Mesenteric fat pad (tissue), 1 donor: ENCODE measurements at places on chromosomes 13 and 19. TPM values are rescaled to one million over a fixed set of nuclear protein-coding genes. Genes with fewer than 3 reads are reported as not detected.

CBY2 gene
- total RNA-seq: not detected

DNA sequence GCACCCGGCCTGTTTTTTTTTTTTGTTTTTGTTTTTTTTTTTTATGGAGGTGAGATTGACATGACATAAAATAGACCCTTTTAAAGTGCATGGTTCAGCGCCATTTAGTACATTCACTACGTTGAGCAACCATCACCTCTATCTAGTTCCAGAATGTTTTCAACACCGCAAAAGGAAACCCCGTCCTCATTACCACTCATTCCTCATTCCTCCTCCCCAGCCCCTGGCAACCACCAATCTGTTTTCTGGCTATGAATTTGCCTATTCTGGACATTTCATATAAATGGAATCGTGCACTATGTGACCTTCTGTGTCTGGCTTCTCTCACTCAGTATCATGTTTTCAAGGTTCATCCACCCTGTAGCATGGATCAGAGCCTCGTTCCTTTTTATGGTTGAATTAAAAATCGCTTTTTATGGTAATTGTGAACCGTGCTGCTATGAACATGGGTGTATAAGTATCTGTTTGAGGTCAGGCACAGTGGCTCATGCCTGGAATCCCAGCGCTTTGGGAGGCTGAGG, 9.9 kb upstream of the ADGRE5 start:
- DNase-seq: no peak

NUMBL gene
- total RNA-seq: 63.8 TPM

GJB2 gene
- total RNA-seq: 0.26 TPM

GRCh38 chr19:16088351-16089009, 12.2 kb downstream of the TPM4 start:
- DNase-seq: no peak

DNA sequence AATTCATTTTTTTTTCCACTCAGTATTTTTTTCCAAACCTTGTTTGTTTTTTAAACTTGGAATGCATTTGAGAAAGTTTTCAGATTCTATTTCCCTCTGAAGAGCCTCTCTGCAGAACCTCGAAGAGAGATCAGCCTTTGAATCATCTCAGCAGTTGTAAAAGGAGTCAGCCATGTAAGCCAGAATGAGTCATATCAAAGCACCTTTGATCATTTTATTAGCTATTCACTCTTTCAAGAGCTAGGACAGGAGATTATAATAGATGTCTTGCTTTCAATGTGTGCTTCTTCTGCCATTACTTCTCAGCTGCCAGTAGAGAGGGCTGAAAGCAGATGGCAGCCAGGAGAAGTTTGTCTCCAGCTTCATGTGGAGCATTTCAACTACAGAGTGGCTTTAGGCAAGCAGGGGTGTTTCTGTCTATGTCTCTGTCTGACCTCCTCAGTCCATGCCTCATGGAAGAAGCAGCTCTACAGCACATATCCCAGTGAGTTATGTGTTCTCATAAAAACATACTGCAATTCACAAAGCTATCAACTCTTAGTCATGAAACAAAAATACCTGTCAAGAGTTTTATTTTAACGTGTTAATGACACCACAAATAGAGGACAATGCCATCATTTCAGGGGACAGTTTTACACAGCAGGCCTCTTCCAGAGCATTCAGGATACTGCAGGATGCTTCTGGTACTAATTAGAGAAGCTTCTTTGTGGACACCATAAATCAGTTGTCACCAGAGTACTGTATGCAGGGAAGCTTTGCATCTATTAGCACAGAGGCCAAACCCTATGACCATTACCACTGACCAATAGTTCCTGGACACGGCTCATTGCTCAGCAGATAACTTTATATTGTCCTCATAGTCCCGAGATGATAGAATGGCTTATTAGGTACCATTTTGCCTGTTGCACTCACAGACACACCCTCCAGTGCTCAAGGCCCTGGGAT, 94.3 kb downstream of the NHLRC3 start:
- DNase-seq: no peak

FAM216B gene
- not detected for total RNA-seq

DNA sequence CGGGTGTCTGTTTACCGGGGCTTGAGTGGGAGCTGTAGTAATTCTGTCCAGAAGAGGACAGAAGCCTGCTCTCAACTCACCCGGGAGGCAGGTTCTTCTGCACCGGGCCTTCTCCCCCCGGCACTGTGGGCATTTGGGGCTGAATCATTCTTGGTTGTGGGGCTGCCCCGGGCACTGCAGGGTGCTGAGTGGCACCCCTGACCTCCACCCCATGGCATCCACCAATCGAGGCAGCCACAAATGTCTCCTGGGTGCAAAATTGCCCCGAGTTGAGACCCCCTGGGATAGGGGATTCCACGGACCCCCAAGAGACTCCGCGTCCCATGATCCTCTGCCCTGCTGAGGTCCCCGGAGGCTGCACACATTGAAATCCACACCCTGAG, 68.8 kb downstream of the GNG7 start:
- DNase-seq: no peak

GRCh38 chr13:74219566-74219965, 85.4 kb upstream of the KLF12 start:
- DNase-seq: no peak

- no peak for DNase-seq
Measured at GRCh38 chr13:104170980-104171555, 1104.9 kb upstream of the SLC10A2 start.

- no peak for DNase-seq
Measured at GRCh38 chr19:16326401-16327168, 2.0 kb downstream of the KLF2 start.

ZNF763 gene
- total RNA-seq: 0.87 TPM

DNA sequence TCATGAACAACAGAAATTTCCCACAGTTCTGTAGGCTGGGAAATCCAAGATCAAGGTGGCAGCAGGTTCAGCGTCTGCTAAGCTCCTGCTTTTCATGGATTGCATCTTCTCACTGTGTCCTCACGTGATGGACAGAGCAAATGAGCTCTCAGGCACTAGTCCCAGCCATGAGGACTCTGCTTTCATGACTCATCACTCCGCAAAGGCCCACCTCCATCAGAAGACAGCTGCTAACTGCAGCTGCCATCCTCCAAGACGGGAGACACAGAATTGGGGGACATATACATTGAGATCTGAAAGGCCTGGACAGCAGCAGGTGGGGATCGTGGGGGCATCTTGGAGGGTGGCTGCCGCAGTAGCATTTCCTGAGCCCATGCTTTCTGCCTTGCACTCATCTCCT, 44.4 kb upstream of the SPATA13 start:
- no peak for DNase-seq

DNA sequence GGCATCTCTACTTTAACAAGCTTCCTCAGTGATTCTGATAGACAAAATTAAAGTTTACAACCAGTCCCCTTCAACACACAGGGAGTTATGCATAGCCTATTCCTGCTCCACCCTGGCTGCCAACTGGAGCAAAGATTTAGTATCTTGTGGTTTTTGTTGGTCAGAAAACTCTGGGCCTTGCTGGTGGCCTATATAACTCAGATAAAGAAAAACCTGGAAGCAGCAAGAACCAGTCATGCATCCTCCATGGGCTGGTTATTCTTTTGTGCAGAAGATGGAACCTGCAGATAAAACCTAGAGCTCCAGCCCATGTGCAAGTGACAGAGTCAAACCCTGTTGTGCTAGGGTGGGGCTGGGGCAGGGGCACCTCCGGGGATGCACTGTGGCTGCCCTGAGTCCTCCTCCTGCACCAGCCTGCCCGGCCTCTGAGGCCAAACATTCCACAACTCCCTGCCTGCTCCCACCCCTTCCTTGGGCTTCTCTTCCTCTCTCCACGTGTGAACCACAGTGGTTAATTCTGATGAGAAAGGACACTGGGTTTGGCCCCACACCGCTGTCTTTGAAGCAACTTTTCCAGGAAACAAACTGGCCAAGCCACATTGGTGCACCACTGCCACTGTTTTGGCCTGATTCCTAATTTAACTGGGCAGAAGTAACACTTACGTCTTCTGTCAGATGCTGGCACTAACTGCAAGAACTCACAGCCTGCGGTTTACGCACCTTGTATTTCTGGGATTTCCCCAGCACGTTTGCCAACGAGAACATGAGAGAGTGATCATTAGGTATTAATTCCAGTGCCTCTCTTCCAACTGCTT, 23.3 kb upstream of the GGACT start:
- no peak for DNase-seq

DNA sequence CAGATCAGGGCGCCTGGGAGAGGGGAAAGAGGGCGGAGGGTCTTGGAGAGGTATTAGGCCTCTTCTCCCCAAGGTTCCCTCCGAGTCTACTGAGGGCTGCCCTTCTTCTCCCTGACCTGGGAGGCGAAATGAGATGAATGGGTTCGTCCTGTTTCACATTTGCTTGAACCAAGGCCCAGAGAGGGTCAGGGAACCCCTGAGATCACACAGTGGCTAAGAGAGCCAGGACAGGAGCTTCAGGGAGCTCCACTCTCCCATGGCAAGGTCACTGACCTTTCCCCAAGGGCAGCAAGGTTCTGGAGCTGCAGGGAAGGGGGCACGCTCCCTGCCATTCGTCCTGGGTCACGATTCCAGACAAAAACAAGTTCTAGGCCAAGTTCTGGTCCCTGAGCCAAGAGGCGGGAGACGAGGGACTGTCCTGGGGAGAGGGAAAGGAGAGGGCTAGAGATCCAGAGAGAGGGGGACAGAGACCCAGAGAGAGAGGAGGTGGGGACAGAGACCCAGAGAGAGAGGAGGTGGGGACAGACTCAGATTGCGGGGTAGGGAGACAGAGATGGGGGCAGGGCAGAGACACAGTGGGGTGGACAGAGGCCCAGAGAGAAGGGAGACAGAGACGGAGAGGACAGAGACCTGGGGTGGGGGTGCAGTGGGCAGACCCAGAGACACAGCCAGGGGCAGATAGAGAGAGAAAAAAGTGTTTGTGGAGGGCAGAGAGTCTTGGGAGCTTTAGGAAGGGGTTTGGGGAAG, 541 bp downstream of the ASPDH start:
- DNase-seq: no peak

DNA sequence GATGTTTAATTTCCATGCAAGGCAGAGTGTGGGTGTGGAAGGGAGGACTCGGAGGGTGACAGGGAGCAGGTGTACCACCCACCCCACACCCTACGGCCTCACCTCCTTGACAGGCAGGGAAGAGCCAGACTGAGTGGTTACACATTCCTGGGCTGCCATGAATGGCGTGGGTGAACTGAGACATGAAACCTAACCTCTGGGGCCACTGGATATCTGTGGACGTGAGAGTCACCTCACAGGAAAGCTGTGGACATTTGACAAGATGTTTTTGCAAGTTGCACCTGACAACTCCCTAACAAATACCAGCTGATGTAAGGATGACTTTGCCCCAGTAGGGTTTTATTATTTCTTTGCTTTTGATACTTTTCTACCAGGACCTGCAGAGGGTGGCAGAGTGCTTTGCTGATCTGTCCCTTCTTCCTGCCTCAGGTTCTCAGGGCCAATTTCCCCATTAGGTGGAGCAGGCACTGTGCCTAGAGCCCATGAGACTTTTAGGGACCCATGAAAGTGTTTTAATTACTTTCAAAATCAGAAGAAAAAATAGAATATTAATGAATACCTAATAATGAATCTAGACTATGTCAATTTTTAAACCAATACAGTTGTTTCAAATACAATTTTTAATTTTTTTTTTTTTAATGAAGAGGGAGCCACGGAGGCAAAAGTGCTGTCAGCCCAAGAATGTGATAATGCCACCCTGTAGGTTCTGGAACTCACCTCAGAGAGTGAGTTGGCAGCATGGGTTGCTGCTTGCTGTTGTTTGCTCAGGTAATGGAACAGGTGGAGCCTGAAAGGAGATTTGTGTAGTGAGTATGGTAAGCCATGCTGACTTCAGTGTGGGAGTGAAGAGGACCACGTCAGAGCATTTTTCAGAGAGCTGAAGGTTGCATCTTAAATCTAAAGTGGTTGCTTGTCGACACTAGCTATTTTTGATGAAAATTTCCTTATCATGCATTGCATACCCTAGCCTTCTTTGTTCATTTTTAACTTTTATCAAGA, 58.0 kb upstream of the CYSLTR2 start:
- DNase-seq: no peak

KLK12 gene
- total RNA-seq: not detected

DNA sequence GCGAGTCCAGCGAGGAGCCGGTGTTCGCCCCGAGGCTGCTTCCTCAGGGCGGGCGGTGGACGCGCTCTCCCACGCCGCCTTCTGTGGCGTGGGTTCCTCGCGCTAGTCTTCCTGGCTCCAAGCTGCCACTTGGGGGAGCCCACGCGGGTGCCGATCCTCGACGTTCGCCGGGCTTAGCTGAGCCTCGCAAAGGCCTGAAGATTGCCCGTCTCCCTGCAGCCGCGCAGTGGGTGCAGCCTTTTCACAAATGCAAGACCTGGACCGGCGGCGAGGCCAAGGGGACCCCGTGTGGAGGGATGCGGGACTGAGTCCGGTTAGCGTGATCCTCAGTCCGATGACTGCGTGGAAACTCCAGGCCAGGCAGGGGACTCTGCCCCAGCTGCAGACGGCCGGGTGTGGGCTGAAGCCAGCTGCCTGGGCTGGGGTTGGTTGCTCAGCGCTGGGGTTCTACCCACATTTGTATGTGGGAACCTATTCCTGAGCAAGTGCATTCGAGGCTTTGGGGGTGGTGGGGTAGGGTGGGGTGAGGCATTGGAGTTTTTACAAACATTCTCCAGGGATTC, 16.6 kb upstream of the LRP3 start:
- DNase-seq: no peak

- DNase-seq: no peak
Measured at GRCh38 chr13:30720172-30720869, 15.0 kb upstream of the ALOX5AP start.

DNA sequence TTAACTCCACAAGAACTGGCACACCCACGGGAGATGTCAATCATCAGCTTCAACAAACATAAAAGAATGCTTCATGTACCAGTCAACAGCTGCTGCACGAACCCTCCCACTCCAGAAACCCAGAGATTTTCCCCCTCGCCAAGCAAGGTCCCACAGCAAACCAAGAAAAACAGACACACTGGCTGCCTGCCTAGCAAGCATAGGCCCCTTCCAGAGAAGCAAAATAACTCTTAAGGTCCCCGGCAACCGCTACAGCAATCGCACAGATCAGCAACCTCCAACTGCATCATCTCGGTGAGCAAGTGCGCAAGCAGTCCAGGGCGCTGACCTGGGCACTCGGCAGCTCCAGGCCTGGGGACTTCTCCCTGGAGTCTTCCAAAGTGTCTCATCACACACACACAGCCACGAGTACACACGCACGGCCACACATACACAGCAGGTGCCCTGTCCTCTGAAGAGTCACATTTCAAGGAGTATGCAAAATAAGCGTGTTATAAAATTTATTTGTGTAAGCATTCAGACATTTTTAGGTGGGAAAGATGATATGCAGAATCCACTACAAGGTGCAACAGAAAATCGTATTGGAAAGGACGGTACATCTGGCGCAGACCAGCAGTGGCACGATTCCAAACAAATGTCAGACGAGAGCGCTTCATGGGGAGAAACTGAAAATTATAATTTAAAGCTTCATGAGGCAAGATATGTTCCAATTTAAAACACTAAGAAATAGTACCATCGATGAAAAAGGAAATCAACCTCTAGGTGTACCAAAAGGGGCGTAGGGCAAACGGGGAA, 125.0 kb downstream of the STK24 start:
- DNase-seq: no peak

CDC42EP5 gene
- 38.1 TPM for total RNA-seq

DNA sequence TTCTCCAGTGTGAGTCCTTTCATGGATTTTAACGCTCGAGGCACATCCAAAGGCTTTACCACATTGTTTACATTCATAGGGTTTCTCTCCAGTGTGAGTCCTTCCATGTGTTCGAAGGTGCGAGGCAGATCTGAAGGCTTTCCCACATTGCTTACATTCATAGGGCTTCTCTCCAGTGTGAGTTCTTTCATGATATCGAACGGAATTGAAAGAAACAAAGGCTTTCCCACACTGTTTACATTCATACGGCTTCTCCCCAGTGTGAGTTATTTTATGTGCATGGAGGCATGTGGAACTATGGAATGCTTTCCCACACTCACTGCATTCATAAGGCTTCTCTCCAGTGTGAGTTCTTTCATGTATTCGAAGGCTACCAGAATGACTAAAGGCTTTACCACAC, 5.2 kb upstream of the ZNF20 start:
- no peak for DNase-seq
